ENCODE measurements at places on chromosomes 2 and 18.

- no peak for DNase-seq
Observed at GRCh38 chr2:241598487-241598886, 38.5 kb downstream of the THAP4 start.

- no peak for DNase-seq
Observed at GRCh38 chr2:96541398-96542152, 5.0 kb downstream of the ARID5A start.

DNA sequence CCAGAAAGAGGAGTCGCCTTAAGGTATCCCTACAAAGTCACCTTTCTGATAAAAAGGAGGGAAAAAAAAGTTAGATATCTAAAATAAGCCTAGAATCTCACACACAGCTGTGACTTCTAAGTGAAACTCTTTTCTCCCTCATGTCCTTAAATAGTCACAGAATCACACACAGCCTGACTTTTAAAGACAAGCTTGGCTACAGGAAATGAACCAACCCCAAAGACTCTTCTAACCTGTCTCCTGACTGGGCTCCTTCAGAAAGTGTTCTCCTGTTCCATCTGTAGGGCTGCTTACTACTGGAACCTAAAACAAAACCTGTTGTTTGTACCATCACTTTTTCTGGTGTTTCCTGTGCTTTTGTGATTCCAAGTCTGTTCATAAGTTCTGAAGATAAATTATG, 62.7 kb upstream of the NRP2 start:
- no peak for DNase-seq

DNA sequence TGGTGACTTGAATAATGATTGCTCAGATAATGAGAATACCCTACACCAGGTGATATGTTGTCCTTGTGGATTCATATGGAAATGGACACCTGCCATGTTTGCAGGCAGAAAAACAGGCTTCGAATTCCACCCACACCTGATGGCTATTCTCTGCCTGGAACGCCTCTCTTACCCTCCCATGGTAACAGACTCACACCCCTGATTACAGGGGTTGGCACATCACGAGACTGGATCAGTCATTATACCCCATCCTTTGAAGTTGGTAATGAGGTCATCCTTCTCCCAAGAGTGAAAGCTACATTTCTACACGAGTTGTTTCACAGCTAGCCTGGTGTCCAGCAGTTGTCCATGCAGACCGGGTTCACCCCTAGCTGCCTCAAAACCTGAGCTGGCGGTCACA, 71.4 kb upstream of the MBOAT2 start:
- DNase-seq = no peak

DNA sequence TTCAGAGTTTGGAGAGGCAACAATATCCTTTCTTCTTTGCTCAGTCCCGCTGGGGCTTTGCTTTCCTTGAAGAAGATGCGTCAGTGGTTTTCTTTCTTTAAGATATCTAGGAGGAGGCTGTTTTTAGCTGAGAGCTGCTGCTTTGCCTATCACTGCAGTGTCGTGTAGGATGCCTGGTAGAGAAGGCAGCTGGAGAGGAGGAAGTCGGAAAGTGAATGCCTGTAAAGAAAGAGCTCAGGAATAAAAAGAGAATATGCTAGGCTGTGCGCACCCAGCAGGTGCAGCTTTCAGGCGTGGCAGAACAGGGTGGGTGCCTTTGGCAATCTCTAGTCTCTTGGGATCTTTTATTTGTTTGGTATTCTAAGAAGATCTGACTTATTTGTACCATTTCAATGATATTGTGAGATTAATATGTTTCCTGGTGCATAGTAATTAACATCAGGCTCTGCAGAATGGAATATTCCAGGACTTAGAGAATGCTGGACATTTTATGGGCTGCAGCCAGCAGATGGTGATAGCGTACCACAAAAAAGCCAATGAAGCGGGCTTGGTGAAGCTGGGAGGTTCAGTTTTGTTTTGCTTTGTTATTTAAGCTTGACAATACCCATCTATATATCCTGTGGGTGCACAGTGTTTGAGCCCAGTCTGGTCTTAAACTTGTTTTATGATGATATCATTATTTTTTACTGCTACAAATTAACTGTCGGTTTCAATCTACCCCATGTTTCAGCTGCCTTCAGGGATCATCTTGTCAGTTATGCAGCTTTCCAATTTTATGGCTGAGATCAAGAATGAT, 34.9 kb downstream of the CAVIN2 start:
- peak; percentile 36 for DNase-seq

GRCh38 chr2:206555721-206556120, 86.6 kb upstream of the FAM237A start:
- no peak for DNase-seq

- no peak for DNase-seq
Observed at GRCh38 chr18:7544686-7545085, 22.4 kb upstream of the PTPRM start.

DNA sequence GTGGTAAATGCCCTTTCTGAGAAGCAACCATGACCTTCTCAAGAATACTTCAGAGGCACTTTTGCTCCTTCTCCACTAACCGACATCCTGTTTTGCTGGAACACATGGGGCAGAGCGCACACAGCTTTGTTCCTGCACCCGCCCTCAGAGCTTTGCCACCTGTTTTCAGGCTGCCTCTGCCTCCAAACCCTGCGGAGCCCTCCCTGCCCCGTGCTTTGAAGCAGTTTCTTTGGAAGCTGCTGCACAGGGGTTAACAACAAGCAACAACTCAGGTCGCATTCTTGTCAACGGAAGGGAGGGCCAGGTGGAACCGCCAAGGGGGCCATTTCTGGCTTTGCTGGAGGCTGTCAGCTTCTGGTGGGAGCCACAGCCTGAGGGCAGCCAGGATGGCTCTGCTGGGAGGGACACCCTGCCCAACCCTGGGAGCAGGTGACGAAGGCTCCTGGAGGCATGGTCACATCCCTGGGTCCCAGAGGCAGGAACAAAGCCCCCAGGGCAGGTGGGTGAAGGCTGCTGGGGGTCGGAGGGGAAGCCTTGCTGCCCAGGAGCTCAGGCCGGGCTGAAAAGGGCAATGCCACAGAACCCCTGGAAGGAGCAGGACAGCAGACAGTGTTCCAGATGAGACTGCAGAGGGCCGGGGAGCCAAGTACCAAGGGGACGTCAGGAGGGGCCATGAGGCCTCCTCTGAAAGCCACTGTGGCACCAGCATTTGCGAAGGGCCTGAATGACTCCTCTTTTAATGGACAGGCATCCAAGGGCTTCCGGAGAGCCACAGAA, 46.8 kb downstream of the MRPS5 start:
- no peak for DNase-seq

DNA sequence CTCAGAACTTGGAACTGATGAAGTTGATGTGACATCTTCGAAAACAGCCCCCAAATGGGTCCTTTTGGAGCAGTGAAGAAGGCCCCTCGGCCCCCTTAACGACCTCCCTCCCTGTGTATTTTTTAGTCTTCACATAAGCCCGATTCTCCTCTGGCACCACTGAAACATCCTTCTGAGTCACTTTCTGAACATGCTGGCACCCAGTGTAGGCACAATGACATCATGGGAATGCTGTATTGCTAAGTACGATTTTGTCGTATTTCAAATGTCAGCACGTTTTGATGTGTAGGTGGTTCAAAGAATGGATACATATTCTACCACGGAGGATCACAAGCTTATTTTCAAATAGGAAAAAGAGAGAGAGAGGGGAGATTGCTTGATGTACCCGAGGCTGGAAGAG, 111.7 kb upstream of the RIOK3 start:
- no peak for DNase-seq

DNA sequence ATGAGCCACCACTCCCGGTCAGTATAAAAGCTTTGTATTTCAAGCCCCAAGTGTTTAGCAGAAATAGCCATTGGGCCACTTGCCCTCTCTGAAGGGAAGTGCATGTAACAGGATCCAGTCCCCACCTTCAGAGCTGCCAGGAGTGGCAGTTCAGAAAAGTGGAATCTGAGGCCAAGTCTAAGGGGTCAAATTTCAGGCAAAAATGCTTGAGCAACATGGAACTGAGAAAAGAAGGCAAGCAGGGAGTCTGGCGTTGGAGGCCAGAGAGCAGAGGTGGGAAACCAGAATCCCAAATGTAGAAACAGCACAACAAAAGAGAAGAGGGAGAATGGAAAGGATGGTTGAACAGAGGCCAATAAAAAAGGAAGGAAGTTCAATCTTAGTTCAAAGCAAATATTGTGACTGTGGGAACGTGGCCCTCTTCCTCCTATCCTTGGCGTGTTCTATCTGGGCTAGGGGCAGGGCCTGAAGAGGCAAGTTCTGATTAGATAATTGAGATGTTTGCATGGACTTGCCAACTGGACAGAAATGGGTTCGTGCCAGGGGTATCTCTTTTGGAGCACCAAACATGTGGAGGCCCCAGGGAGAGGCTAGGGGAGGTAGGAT, 102.2 kb downstream of the AP1S3 start:
- no peak for DNase-seq

Measured in AG09319 (cell line).